GM12878 (cell line): ENCODE measurements at places on chromosomes 13 and 19. TPM values are rescaled to one million over a fixed set of nuclear protein-coding genes. Genes with fewer than 3 reads are reported as not detected.

DNA sequence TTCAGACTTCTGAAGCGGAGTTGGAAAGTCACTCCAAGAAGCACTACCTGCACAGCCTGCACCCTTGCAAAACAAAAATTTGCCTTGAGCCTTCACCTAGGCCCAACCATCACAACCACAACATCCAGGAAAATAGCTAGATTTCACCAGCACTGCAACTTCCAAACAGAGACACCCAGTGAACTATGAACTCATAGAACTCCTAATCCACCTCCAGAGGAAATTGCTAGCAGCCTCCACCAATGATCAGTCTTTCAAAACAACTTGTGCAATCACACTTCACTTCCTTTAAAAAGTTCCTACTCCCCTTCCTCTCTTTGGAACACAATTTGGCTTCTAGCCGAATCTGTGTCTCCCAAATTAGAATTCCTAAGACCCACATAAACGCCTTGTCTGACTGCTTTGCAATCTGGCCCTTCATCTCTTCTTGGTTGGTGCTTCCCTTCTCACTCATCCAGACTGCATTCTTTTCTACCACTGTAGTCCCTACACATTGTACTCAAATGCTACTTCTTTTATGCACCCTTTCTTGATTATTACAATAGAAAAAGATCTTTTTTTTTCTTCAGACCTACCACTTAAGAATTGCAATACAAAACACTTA lies 489.2 kb upstream of the ARGLU1 start:
- no peaks in the 10 kb centered on the region for H3K27me3 ChIP-seq
- no peaks in the 10 kb centered on the region for H3K4me1 ChIP-seq
- H3K27ac ChIP-seq = no peak overlapping the region
- H3K36me3 ChIP-seq = no peaks in the 10 kb centered on the region

- no peak overlapping the region for H3K27ac ChIP-seq
- H3K27me3 ChIP-seq = no peaks in the 10 kb centered on the region
- no peaks in the 10 kb centered on the region for H3K36me3 ChIP-seq
Measured at GRCh38 chr13:57638186-57638890, 6.8 kb downstream of the PCDH17 start.

DNA sequence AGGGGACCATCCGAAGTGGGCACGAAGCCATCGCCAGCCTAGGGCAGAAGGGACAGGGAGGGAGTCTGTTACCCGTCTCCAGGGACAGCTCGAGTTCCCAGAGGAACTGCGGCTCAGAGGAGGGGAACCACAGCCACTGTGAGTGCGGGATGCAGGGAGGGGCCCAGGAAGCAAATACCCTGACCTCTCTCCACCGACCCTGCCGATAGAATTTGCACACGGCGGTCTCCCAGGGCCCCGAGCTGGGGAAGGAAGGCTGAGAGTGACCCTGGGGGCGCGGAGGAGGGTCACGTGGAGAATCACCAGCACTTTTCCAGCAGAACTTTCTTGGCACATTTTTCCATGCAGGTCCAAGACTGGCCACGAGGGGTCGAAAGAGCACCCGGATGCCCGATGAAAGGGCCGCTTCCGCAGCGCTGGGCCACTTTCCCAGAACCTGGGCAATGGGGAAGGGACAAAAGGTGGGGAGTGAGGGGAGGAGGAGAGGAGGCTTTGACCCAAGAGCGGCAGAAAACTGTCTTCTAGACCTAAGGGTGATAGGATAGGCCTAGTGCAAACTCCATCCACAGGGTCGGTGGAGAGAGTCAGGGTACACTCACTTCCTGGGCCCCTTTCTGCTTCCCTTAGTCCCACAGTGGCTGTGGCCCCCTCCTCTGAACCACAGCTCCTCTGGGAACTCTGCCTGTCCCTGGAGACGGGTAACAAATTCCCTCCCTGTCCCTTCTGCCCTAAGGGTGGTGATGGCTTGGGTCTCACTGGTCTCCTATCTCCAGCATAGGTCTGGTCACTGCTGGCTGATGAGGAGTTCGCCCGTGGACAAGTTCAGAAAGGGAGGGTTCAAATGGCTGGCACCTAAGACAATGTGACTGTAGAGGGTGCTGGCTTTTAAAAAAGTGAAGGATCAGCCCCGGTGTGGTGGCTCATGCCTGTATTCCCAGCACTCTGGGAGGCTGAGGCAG lies 5.3 kb upstream of the GPR4 start:
- peaks cover under 1% of the 10 kb centered on the region; the same call in 1 of the 2 replicates for H3K27me3 ChIP-seq
- no peak for DNase-seq
- peaks cover 8% of the 10 kb centered on the region for H3K4me1 ChIP-seq
- H3K36me3 ChIP-seq = peaks cover 1% of the 10 kb centered on the region; the same call in 1 of the 2 replicates

- H3K4me3 ChIP-seq = no peak overlapping the region
- no peak overlapping the region for H3K27ac ChIP-seq
- no peaks in the 10 kb centered on the region for H3K27me3 ChIP-seq
- no peak for DNase-seq
- H3K36me3 ChIP-seq = no peaks in the 10 kb centered on the region
- no peaks in the 10 kb centered on the region for H3K4me1 ChIP-seq
Measured at GRCh38 chr13:26697069-26697955, 63.3 kb downstream of the GPR12 start.

DNA sequence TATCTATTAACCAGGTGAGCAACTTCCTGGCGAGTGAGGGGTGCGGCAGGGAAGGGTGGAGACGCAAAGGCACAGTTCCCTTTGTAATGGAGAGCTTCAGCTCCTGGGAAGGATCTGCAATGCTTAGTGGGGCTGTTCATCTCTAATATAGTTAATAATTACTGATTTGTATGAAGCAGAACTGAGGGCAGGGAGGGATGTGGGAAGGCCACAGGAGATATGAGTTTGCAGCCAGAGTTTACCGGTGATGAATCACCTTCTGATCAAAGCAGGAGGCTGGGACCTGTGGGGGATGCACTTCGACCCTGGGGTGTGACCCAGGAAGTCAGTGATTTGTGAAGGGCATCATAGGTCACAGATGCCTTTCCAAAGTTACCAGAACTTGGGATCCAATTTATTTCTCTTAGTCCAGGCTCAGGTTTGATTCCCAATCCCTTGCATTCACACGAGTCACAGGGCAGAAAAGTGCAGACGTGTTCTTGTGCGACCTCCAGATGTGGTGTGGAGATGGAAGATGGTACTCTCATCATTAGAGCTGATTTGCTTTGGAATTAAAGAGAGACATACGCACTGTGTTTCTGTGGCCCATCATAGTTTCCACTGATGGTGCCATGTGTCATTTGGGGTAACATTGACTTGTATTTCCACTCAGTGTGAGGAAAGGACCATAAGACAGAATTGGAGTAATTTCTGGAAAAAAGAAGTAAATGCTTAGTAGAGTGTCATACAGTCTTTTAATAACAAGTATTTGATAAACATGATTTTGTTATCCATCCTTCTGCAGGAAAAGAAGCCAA lies 55.0 kb downstream of the LRCH1 start:
- H3K27me3 ChIP-seq = no peaks in the 10 kb centered on the region
- no peak for DNase-seq
- H3K4me1 ChIP-seq = peaks cover 42% of the 10 kb centered on the region
- H3K36me3 ChIP-seq = no peaks in the 10 kb centered on the region
- peak overlapping the region; percentile 85 for H3K27ac ChIP-seq

- H3K4me3 ChIP-seq = no peak overlapping the region; the same call in 1 of the 2 replicates
- no peak for DNase-seq
- peaks cover 15% of the 10 kb centered on the region for H3K4me1 ChIP-seq
Measured at GRCh38 chr19:3670796-3671679, 29.2 kb downstream of the PIP5K1C start.

GRCh38 chr19:38004521-38005223 lies 97.7 kb downstream of the SIPA1L3 start:
- peaks cover 57% of the 10 kb centered on the region for H3K4me1 ChIP-seq
- H3K27ac ChIP-seq = peak overlapping the region; percentile 89
- no peaks in the 10 kb centered on the region for H3K27me3 ChIP-seq
- peak overlapping the region; percentile 63 for H3K4me3 ChIP-seq
- H3K36me3 ChIP-seq = peaks cover 7% of the 10 kb centered on the region
- DNase-seq = peak; percentile 95

DNA sequence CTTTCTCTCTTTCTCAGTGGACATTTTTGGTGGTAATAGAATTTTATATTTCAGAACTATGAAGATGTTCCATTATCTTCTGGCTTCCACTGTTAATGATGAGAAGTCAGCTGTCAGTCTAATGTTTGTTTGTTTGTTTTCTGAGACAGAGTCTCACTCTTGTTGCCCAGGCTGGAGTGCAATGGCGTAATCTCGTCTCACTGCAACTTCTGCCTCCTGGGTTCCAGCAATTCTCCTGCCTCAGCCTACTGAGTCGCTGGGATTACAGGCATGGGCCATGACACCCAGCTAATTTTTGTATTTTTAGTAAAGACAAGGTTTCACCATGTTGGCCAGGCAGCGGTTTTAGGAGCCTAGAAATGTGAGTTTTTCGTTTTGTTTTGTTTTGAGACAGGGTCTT lies 4.7 kb downstream of the ZNF317 start:
- H3K36me3 ChIP-seq = peaks cover 7% of the 10 kb centered on the region
- no peaks in the 10 kb centered on the region for H3K4me1 ChIP-seq

DNA sequence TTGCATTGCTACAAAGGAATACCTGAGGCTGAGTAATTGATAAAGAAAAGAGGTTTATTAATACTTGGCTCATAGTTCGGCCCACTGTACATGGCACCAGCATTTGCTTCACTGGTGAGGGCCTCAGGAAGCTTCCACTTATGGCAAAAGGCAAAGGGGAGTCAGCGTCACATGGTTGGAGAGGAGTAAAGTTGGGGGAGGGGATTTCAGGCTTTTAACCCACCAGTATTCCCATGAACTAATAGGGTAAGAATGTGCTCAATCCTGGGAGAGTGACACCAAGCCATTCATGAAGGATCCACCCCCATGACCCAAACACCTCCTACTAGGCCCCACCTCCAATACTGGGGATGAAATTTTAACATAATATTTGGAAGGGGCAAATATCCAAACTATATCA lies 82.5 kb upstream of the MYCBP2 start:
- DNase-seq = no peak
- H3K4me1 ChIP-seq = no peaks in the 10 kb centered on the region
- no peaks in the 10 kb centered on the region for H3K36me3 ChIP-seq
- H3K27ac ChIP-seq = no peak overlapping the region
- no peaks in the 10 kb centered on the region for H3K27me3 ChIP-seq

GRCh38 chr19:18257503-18258470 lies 16.5 kb downstream of the IQCN start:
- H3K27me3 ChIP-seq = no peaks in the 10 kb centered on the region
- H3K4me1 ChIP-seq = peaks cover 5% of the 10 kb centered on the region
- no peaks in the 10 kb centered on the region for H3K36me3 ChIP-seq
- no peak for DNase-seq
- no peak overlapping the region for H3K27ac ChIP-seq

DNA sequence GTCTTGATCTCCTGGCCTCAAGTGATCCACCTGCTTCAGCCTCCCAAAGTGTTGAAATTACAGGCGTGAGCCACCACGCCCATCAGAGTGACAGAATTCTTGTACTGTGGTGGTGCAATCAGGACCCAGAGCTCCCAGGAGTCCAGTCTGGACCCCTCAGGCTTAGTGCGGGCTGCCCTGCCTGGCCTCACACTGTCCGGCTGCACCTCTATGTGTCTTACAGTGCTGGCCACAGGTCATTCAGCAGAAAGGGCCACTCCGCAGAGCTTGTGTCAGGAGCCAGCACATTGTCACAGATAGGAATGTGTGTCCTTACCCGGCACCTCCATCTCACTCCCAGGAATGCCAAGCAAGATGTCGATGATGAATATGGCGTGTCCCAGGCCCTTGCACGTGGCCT lies 49.2 kb downstream of the SMARCA4 start:
- no peak overlapping the region for H3K27ac ChIP-seq
- H3K4me1 ChIP-seq = no peaks in the 10 kb centered on the region
- H3K4me3 ChIP-seq = no peak overlapping the region
- no peak for DNase-seq

- H3K36me3 ChIP-seq = peaks cover 13% of the 10 kb centered on the region
- no peak overlapping the region for H3K4me3 ChIP-seq
- no peak overlapping the region for H3K27ac ChIP-seq
- H3K27me3 ChIP-seq = no peaks in the 10 kb centered on the region
- DNase-seq = no peak
Measured at GRCh38 chr19:43731346-43731745, 15.5 kb downstream of the IRGC start.

RFPL4A gene
- not detected in 2 replicates for total RNA-seq

DCT gene
- not detected in 2 replicates for total RNA-seq

GRCh38 chr19:33064458-33064791 lies 263 bp downstream of the RHPN2 start:
- no peak overlapping the region for H3K27ac ChIP-seq
- H3K4me1 ChIP-seq = peaks cover 7% of the 10 kb centered on the region; the same call in 1 of the 2 replicates
- peak overlapping the region; percentile 74 for H3K4me3 ChIP-seq

DNA sequence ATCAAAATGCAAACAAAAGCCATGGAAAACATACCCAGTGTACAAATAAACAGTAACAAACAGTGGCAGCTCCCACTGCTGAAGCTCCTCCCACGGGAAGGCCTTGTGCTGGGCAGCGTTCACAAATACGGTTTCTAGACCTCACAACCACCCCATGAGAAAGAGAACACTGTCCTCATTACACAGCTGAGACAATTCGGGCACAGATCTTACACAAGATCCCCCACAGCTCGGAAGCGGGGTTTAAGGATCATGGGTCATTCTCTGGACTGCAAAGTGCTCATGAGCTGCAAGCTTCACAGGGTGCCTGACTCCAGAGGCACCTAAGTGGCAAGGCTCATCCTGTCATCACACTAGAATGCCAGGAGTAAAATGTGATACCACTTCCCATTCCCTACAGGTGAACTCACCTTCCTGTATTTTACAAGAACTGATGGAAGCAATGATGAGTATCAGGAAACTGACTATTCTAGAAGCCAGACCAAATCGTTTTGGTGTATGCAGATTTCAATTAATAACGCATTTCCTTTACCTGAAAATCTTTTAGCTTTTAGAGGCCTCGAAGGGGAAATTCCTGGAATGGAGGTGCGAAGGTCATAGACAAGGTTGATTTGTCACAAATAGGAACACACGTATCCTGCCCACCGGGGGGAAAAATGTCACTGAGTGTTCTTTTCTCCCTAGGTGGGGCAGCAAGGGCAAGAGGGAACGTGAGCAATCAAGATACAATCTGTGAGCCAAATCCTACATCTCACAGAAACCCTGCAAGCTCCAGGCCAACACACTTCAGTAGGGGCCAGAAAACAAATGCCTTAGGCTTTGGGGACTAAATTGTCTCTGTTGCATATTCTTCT lies 41.2 kb downstream of the STK24 start:
- peaks cover 13% of the 10 kb centered on the region for H3K36me3 ChIP-seq
- H3K4me3 ChIP-seq = no peak overlapping the region
- no peaks in the 10 kb centered on the region for H3K27me3 ChIP-seq
- no peak overlapping the region for H3K27ac ChIP-seq
- no peak for DNase-seq
- peaks cover 16% of the 10 kb centered on the region for H3K4me1 ChIP-seq

GRCh38 chr13:57629821-57630235 lies 1.7 kb upstream of the PCDH17 start:
- no peaks in the 10 kb centered on the region for H3K36me3 ChIP-seq
- H3K4me1 ChIP-seq = no peaks in the 10 kb centered on the region
- DNase-seq = no peak

CERS1 gene
- not detected in 2 replicates for total RNA-seq

ASPDH gene
- total RNA-seq = not detected in 2 replicates

GRCh38 chr13:62512194-62513141 lies 1096.8 kb upstream of the PCDH20 start:
- no peaks in the 10 kb centered on the region for H3K36me3 ChIP-seq
- peak overlapping the region; percentile 55; the same call in 1 of the 2 replicates for H3K4me3 ChIP-seq
- peak; percentile 24 for DNase-seq
- H3K4me1 ChIP-seq = peaks cover 11% of the 10 kb centered on the region; the same call in 1 of the 2 replicates
- H3K27ac ChIP-seq = no peak overlapping the region

GRCh38 chr13:72194523-72194922 lies 327.5 kb upstream of the DACH1 start:
- H3K27ac ChIP-seq = no peak overlapping the region
- H3K36me3 ChIP-seq = no peaks in the 10 kb centered on the region
- no peaks in the 10 kb centered on the region for H3K27me3 ChIP-seq
